NCI-H2029 treated with DMSO at 0.1 percent for 48 hours (cell line): ENCODE measurements at places on chromosomes 12 and 14.

DNA sequence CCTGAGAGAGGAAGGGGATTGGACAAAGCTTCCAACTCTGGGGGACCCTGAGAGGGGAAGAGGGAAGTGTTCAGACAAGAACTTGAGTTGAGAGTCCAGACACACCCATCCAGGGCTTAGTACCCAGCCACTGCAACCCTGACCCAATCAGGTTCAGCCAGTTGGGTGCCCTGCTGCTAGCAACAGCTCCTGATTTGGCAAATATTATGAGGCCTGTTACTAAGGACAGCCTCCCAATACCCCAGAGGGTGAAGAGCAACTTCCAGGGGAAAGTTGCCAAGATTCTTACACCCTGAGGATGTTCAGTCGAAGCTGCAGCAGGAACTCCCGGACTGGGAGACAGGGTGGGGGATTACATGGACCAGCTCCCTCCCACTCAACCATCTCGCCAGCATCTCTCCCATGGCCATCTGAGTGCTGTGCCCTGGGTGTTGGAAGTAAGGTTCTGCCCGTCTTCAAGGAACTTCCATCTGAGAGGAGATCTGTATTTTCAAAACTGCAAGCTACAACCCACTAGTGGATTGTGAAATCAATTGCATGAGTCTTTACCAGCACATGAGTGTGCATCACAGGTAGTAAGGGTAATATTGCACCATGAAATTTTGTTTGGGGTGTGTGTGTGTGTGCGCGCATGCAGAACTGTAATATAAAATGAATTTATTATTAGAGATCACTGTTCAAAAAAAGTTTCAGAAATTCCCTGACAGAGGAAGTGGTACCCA, 11.5 kb upstream of the KRT78 start:
- no peak for DNase-seq

GRCh38 chr14:61417883-61418455, 96.6 kb downstream of the PRKCH start:
- peak; percentile 47 for DNase-seq

- peak; percentile 50 for DNase-seq
Observed at GRCh38 chr14:75278422-75279152, at the start of gene FOS. Gene FOS (plus strand): TSS chr14:75278828. CDS start chr14:75278983, 155 bp downstream.

DNA sequence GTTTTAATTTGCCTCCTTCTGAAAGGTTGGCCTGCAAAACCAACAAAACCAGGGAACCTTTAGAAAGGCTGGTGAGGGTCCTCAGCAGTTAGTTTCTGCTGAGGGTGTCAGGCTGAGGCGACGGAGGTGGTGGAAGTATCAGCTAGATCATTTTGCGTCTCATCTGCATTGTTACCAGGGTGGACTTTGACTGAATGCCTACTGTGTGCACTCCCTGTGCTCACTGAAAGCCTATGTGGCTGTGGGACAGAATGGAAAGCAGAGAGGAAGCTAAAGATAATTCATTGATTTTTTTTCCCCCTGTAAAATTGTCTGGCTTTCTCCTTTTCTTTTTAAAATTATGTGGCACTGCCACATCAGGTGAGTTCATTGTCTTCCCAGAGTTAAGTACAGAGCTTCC, 68.4 kb upstream of the SRSF5 start:
- no peak for DNase-seq

DNA sequence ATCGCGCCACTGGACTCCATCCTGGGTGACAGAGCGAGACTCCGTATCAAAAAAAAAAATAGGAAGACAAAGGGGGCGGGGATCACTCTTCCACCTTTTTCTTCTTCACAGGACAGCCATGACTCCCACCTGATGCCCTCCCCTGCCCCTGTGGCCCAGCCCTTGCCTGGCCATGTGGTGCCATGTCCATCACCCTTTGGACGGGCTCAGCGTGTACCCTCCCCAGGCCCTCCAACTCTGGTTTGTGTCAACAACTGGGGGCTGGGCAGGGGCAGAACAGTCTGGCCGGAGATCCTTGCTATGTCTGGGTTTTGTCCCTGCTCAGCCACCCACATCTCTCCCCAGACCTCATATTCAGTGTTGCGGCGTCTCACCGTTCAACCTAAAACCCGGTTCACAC, 5.8 kb downstream of the TROAP start:
- no peak for DNase-seq

DNA sequence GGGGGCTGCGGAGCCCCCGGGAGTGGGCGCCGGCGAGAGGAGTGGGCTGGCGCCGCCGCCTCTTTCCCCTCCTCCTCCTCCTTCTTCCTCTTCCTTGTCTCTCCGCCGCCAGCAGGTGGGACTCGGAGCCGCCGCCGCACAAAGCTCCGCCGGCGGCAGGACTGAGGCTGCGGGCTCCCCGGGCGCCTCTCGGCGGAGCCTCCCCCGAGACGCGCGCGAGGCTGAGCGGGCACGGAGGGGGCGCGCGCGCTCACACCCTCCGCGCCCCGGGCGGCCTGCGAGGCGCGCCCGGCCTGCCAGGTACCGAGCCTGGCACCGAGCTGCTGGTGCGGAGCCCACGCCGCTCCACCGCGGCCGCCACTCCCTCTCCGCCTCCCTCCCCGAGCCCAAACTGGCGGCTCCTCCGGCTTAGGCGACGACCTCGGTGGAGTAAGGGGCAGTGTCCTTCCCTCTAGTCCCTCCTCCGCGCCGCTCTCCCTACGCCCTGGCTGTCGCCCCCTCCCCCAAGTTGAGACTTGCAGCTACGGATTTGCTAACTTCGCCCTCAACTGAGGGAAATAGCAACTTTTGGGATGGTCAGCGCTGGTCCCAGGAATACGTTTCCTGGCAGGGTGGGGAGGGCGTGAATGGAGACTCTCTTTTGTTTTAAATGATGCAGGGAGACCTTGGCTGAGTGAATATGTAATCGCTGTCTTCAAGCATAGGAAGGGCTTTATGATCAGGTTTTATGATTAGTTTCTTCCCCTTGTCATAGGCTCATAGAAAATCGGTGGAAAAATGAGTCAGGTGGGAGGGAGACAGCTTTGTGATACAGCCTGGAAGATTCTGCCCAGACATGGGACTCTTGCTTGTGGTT, 199.5 kb upstream of the CAND1 start:
- no peak for DNase-seq

DNA sequence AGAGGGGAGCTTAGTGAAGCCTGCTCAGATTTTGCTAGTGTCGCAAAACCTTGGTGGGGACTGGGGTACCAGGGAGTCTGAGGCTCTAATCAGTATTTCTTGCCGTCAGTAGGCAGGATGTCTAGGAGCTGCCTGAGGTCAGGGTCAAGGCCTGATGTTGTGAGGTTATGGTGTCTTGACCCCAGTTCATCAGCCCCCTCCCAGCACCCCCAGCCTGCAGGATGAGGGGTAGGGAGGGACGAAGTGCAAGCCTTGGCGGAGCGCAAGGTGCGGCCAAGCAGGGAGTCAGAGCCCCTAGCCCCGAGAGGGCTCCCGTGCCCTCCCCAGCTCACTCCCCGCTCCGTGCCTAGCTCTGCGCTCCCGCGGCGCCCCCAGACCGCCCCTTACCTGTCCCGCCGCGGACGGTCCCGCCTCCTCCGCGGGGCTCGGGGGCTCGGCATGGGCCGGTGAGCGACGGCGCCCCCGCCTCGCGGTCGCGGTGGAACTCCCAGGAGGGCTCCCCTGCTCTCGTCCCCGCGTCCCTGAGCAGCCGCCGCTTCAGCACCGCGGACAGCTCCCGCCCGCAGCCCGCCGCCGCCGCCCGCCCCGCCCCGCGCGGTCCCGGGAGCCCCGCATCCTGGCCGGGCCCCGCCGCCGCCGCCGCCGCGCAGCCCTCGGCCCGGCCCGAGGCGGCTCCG, 347 bp downstream of the SYNDIG1L start:
- DNase-seq = no peak

- DNase-seq = no peak
Observed at GRCh38 chr12:20423557-20423956, 55.2 kb downstream of the PDE3A start.

GRCh38 chr12:99386907-99387306, 260.6 kb upstream of the GARIN6 start:
- DNase-seq = no peak

DNA sequence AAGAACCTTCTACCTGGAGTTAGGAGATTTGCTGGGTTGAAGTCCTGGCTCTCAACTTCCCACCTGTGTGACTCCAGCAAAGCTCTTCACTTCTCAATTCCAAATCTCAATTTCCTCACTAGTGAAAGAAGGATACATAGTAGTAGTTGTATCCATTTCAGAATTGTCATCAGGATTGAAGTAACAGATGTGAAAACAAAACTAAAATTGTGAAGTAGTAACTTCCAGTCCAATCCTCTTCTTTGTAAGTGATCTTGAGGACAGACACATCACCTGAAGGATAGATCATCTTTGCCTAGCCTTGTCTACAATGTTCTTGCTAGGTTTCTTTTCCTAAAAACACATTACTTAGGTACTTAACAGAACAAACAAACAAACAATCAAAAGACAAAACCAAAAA, 1.2 kb upstream of the LRRK2 start:
- no peak for DNase-seq

DNA sequence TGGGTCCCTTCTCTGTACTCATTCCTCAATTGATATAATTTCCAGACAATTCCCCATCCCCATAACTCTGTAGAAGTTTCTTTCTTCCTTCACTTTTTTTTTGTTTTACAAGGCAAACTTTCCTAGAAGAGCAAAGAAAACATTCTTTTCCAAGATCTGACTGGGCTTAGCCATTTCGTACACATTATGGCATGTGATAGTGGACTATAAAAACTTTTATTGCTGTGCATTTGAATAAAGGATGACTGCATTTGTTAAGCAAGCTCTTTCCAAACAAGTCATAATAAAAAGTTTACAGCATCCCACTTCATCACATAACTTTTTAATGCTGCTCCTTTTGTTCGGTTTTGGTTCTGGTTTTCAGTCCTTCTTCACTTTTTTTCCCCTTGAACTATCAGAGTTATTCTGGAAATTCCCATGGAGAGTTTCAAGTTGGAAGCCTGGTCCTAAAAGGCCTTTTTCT, 231.0 kb upstream of the HMGA2 start:
- no peak for DNase-seq

- no peak for DNase-seq
Observed at GRCh38 chr12:45745861-45746277, 16.4 kb downstream of the ARID2 start.

DNA sequence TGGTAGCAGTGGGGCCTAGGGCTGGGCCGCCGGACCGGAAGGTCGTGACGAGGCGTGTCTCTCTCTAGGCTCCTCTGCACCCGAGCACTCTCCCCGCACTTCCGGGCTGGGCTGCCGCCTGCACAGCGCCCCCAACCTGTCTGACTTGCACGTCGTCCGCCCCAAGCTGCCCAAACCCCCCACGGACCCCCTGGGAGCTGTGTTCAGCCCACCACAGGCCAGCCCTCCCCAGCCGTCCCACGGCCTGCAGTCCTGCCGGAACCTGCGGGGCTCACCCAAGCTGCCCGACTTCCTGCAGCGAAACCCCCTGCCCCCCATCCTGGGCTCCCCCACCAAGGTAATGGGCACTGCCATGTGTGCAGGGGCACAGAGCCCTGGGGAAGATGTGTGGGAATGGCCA, 13.3 kb upstream of the PUS1 start:
- DNase-seq = no peak

DNA sequence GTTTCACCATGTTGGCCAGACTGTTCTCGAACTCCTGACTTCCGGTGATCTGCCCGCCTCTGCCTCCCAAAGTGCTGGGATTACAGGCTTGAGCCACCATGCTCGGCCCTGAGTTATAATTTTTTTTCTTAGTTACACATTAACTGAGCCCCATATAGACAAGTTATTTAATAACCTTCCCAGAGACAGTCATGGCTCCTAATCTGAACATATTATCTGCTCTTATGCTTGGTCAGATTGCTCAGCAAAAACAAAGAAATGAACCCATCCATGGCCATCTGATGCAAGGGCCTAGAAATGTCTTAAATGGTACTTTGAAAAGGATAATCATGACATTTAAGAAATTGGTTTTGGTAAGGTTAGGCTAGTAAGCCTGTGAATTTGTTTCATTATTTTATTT, 13.0 kb downstream of the SAMD15 start:
- DNase-seq = no peak

- no peak for DNase-seq
Observed at GRCh38 chr14:95098984-95099599, 58.2 kb downstream of the DICER1 start.

- DNase-seq = no peak
Observed at GRCh38 chr12:117832459-117833457, 136.0 kb downstream of the KSR2 start.

DNA sequence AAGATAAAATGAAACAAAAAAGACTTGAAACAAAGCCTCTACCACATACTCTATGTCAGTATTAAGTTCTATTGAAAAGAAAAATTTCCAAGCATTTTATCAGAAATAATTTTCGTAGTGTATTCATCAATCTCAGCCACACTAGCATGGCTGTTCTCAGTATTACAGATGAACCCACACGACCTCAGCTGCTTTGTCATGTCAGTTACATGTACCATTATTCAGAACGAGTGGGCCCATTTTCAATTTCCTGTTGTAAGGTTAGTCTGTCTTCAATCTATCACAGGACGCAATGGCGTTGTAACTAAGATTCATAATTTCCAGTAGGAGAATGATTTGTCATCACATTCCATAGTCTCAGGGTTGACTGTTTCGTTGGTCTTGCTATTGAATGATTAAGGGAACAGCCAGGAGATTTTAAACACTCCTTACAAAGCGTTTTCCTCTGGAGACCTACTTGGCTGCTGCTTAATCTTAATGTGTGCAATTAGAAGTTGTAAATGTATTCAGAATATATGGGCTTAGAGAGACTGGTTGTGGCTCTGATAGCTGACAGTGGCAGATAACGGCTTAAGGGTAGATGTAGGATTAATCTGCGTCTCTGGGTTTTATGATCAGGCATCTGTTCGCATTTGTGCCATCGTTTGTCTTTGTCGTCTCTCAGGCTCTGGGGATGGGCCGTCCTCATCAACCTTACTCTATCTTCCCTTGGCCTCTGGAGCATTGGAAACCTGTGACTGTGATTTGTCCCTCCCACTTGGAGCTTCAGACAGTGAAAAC, 65.4 kb downstream of the GLT1D1 start:
- no peak for DNase-seq

- peak; percentile 46 for DNase-seq
Observed at GRCh38 chr14:63438065-63438757, 105.0 kb downstream of the PPP2R5E start.

DNA sequence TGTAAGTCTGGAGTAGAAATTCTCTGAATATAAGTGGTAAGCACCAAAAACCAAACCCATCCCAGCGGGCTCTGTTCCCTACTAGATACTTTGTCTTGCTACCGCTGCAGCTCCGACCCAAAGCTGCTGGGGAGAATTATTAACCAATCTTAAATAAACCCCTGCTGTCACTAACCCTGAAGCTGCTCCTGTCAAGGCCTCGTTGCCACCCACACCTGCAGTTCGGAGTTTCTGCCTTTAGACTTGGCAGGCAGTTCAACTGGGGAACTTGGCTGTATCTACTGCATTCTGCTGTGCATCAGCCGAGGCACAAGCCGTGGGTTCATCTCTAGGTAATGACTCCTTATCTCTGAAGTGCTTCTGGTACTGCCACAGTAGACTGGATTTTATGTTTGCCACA, 55.5 kb downstream of the PPM1A start:
- DNase-seq = no peak

DNA sequence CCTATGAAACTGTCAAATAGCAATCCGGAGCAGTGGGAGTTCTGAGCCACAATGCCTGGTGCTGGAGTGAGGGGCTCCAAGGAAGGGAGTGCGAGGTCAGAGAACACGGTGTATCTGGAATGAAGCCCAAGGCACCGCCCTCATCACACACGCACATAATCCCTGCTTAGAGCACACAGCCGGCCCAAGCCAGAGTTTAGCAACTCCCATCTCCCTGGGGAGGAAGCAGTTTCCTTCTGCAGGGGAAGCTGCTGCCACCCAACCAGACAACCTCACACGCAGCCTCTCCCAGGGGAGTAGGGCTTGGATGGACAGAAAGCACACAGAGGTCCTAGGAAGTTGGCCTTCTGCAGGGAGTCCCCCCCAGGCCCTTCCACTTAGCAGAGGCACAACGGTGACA, 31.3 kb downstream of the ACTN1 start:
- DNase-seq = no peak
